Retina (tissue), 1 donor: ENCODE measurements at places on chromosomes 2 and 18.

- no peak for DNase-seq
Measured at GRCh38 chr2:52976143-52976949, 791.3 kb upstream of the CHAC2 start.

GRCh38 chr2:60450488-60450887 is 103.0 kb downstream of the BCL11A start:
- DNase-seq = no peak

GRCh38 chr2:216094701-216095100 is 13.0 kb downstream of the TMEM169 start:
- no peak for DNase-seq

DNA sequence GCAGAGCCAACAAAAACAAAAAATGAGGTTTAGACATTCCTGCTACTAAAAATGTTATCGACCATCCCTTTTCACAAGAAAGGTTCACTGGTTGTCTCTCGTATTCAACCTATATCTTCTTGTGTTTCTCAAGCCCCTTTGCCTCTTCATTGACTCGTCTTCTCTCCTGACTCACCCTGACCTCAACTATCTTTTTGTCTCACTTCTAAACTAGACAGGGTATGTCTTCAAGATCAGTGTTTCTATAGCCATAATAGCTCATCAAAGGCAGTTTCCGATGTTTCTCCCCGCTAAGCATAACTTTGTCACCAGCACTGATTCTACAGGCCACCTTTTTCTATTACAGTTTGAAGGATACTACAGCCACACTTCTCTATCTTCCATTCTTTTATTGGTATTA is 178.4 kb downstream of the MEMO1 start:
- DNase-seq = no peak

DNA sequence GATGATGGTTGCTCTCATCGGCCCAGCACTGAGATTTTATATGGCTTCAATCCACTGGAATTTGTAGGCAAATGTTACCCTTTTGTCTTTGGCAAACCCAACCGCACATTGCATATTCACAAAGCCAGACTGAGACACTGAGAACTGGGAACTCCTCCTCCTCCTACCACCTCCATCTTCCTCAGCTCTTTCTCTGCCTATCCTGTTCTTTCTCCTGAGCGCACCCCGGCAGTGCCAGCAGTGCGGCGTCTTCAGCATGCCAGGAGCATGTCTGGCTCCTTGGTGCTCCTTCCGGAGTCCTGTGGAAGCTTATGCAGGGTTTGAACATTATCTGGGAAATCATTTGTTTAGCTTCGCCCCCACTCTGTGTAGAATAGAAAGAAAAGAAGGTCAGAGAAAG is 50.8 kb downstream of the TRIB2 start:
- no peak for DNase-seq

- DNase-seq = no peak
Measured at GRCh38 chr2:175399326-175399725, 217.8 kb upstream of the ATP5MC3 start.

- DNase-seq = no peak
Measured at GRCh38 chr18:74243127-74243526, 48.6 kb downstream of the CYB5A start.

GRCh38 chr2:156321243-156321904 is 11.1 kb downstream of the NR4A2 start:
- peak; percentile 78 for DNase-seq

DNA sequence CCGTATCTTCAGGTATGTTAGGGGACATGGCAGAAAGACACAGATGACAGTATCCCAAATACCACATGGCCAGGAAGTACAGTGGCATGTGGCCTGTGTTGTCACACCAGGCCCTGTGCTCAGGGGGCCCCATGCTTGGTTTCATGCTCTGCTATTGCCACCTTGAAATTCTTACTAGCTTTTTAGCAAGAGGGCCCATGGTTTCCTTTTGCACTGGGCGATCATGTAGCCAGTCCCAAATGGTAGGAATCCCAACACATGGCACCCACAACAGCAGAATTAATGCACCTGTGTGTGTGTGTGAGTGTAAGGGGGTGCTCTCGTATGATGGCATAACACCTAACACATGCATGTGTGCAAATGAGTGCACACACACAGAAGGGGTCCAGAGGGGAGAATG is 39.2 kb downstream of the MYO7B start:
- DNase-seq = no peak

DNA sequence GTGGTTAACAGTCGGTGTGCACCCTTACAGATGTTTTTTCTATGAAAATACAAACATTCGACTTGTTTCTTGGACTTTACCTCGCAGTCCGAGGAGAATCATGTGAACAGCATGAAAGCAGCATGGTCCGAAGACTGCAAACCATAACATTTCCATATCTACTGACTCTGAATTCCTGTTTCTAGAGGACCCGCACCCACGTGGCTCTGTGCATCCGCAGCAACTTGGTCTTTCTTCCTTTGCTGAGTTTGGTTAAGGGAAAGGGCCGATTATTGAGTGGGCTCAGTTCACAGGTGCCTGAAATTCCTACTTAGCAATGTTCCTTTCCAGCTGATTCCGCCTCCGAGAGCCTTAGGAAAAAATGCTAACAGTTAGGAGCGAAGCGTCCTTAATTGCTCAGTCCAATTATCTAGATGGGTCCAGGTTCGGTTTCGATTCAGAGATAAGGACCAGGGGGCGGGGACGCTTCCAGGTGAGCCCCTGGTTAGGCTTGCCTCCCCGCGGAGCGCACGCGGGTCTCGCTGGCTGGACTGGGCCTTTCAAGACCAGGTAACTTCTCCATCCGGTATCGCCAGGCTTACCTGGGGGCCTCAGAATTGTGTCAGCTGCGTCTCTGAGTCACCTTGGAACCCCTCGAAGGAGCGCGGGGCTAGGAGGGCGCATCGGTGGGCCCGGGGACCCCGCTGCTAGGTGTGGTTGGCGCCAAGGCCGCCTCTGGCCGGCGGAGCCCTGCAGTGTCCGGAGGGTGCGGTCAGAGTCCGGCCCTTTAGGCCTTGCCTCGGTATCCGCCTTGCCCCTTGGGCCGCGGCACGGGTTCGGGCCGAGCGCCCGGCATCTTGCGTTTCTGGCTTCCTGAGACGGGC is 1.1 kb upstream of the B3GNT2 start:
- peak; percentile 34 for DNase-seq

GRCh38 chr2:241494311-241494908 is 14.0 kb downstream of the STK25 start:
- no peak for DNase-seq

- no peak for DNase-seq
Measured at GRCh38 chr2:62140426-62141141, 55.3 kb upstream of the B3GNT2 start.
